ENCODE measurements at places on chromosomes 3 and 15.

DNA sequence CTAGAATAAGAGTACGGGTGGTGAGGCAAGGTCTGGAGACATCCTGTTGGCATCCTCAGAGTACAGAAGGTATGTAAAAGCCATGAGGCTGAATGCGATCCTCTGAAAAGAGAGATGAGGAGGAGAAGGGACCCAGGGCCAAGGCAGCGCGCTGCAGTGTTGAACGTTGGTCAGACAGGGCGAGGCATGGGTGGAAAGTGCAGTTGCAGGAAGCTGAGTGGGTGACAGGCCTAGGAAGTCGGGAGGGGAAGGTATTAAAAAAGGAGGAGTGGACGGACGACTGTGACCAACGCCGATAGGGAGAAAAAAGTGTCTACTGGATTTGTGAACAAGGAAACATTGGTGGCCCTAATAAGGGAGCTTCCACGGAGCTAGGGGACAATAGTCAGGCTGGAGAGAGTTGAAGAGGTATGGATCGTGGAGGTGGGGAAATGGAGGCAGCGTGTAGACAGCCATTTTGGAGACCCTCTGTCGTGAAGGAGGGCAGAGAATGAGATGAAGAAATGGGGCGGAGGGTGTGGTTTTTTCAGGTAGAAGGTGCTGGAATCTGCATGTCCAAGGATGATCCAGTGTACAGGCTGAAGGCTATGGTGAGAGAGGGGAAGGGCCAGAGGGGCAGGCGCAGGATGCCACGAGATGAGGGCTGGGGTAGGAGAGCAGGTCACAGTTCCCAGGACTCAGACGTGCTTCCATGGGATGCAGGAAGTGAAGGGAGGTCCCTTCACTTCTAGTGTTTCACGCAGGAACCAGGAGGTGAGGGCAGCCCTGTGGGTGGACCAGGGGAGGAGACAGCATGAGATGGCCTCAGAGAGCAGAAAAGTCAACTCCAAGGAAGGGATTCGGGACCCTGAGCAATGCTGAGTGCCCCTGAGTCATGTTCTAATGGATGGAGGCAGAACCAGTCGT lies 115.9 kb downstream of the ASB7 start:
- DNase-seq, result no peak

DNA sequence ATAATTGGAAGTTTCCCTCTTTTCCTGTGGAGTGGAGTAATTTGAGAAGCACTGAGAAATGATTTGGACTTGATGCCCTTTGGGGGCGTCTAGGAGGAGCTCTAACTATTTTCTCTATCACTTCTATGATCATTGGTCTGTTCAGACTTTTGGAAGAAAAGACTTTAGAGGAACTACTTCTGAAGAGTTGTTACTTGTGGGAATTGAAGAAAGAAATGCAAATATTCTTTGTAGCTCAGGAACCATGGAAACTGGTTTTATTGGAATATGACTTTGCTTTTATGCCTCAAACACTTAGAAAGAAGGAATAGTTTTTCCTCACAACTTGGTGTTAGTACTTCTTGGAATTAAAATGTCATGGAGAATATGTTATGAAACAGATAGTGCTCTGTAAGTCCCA lies 122.0 kb upstream of the ALDH1A3 start:
- no peak for DNase-seq

- DNase-seq, result no peak
These were observed 82.1 kb downstream of the PCSK6 start for GRCh38 chr15:101407439-101407838.

DNA sequence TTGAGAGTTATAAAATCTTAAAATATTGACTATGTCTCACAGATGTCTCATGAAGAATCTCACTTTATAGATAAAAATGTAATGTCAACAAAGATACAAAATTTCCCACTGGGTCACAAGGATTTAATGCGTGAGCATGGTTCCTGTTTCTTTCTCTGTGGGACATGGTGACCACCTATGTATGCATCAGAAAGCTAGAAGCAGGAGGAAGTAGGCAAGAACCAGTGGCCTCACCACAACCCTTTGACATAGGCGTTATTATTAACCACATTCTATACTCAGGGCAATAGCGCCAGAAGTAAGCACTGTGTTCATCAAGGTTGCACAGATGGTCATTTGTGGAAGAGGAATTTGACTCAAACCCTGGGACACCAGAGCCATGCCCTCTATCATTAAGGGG lies 11.7 kb upstream of the ADAMTS17 start:
- no peak for DNase-seq

DNA sequence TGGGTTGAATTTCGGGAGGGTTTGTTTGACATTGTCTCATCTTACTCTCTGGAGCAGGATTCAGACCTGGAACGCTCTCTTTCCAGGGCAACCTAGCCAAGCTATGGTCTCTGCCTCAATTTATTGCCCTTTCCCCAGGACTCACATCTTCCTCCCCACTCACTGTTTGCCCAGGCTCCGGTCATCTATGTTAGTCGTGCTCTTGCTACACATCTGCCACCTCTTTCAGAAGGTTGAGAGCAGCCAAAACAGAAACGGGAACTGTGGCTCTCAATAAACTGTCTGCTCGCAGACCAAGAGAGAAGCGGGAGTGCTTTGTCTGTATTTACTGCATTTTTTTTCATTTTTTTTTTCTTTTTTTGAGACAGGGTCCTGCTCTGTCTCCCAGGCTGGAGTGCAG lies 81.6 kb downstream of the ST6GAL1 start:
- DNase-seq, result no peak

- DNase-seq, result no peak
These were observed 258.7 kb downstream of the TLE3 start for GRCh38 chr15:69838994-69839393.

- no peak for DNase-seq
These were observed 31.9 kb upstream of the TSC22D2 start for GRCh38 chr3:150376001-150376848.

DNA sequence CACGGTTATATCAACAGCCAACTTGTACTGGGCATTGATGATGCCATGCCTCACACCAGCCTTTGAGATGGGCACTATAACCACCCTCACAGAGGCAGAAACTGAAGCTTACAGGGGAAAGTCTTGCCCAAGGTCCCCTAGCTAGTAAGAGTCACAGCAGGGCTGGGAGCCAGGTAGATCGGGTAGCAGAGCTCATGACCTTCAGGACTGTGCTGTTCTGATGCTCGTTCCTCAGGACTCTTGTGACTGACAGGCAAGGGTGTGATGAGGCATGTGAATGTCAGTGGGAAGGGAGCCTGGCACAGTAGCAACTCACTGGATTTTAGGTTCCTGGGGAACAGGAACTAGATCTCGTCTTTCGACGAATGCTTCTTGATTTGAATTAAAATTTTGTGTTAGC lies 65.7 kb downstream of the RLBP1 start:
- no peak for DNase-seq

- DNase-seq, result no peak
These were observed 365.9 kb upstream of the PROK2 start for GRCh38 chr3:72150634-72151412.

- DNase-seq, result no peak
These were observed 13.6 kb upstream of the DAG1 start for GRCh38 chr3:49456466-49456865.

- no peak for DNase-seq
These were observed 20.8 kb upstream of the ITGB5 start for GRCh38 chr3:124907957-124908356.

DNA sequence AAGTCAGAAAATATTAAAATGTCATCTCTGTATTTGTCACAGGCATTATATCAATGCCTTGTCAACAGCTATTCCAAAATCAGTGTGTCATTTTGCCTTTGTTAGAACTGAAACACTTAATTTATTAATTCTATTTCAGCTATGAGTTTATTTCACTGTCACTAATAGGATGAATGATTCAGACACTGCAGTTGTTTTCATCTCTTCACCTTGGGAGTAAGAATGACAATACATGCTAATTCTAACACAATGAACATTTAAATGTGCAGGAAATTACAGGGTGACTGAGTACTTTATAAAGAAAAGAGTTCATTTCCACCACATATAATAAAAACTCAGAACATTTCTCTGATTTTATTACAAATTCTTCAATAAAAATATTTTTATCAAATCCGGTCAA lies 109.7 kb downstream of the P2RY1 start:
- DNase-seq, result no peak

DNA sequence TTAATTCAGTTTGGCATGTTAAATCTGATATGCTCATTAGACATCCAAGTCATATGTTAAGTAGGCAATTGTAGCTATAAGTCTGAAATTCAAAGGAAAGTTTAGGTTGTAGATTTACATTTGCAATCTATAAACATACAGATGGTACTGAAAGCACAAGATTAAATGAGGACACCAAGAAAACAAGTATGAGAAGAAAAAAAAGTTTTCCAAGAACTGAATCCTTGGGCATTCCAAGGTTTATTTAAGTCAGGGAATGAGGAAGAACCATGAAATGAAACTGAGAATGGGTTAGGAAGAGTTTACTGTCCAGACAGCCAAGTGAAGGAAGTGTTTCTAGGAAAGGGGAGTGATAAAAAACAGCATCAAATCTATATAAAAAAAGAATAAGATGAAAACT lies 756.1 kb upstream of the DPPA4 start:
- DNase-seq, result no peak
